ENCODE measurements at places on chromosomes 3 and 15.

- no peak for DNase-seq
Observed at GRCh38 chr15:52295421-52296001, at the start of gene MYO5C. Gene MYO5C, minus strand, starts transcription at chr15:52295804. Its CDS starts 168 bp downstream, at chr15:52295636.

- DNase-seq, result no peak
Observed at GRCh38 chr15:100890051-100890720, 10.6 kb downstream of the ALDH1A3 start.

DNA sequence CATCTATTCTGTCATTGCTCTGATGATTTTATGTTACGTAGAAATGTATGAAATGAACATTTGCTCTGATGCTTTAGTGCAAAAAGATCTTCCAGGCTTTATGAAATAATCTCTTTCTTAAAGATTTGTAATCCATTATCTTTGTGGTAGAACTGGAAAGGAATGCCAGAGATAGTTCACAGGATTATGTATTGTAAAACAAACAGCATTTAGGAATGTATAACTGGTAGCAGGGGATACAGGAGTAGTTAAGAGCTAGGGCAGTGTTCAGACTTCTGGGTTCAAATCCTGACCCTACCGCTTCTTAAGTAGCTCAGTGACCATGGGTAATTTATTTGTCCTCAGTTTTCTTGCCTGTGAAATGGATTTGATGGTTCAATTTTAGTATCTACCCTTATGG, 429.8 kb upstream of the TPM1 start:
- DNase-seq, result no peak

DNA sequence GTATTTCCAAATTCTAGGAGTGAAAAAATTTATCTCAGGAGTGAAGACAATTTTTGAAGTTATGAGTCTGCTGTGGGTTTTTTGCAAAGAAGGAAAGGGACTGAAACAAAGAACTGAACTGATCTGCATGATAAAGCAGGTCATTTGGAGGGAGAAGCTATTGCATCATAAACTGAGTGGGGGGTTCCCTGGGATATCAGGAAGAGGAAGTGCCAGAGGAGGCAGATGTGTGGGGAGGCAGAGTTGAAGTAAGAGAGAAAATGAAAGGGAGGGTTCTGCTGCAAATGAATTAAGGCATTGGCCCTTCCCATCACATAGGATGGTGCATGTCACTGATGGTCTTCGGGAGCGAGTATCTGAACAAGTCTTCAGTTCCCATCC, 379.2 kb downstream of the VPS13C start:
- no peak for DNase-seq

- no peak for DNase-seq
Observed at GRCh38 chr15:40413036-40413435, 7.4 kb downstream of the IVD start.

- DNase-seq, result no peak
Observed at GRCh38 chr3:120705884-120706582, 24.0 kb upstream of the HGD start.

DNA sequence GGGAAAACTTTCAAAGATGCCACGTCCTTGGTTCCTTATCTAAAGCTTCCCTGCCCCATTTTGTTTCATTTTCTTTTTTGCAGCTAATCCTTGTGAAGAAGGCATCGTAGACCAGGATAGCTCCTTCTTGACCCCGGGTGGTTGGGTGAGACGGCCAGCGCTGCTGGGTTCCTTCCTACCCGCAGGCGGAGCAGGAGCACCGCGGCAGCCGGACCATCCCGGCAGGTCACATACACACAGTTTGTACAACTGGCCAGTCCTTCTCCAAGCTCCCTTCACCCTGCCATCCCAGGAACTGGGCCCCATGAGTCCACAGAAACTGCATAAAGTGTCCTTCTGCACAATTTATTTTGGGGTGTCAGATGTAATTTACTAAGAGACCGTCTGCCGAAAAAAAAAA, 83.9 kb downstream of the MEGF11 start:
- DNase-seq, result no peak

GRCh38 chr15:36694574-36694973, 115.1 kb downstream of the CDIN1 start:
- no peak for DNase-seq

DNA sequence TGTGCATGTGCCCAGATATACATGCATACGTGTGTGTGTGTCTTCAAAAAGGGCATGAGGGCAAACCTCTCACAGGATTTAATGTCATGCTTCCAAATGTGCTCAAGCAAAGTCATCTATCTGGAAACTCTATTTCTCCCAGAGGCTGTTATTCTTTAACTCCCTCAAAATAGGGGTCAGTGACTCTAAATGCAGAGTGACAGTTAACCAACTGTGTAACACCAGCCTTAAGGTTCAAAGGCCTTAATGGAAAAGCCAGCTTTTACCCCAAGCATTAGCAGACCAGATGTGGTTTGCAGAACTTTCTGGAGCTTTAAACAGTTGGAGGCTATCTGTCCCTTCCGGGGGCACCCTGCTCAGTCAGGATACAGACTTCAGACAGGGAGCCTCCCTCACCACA, 70.4 kb upstream of the SLC7A14 start:
- DNase-seq, result no peak

DNA sequence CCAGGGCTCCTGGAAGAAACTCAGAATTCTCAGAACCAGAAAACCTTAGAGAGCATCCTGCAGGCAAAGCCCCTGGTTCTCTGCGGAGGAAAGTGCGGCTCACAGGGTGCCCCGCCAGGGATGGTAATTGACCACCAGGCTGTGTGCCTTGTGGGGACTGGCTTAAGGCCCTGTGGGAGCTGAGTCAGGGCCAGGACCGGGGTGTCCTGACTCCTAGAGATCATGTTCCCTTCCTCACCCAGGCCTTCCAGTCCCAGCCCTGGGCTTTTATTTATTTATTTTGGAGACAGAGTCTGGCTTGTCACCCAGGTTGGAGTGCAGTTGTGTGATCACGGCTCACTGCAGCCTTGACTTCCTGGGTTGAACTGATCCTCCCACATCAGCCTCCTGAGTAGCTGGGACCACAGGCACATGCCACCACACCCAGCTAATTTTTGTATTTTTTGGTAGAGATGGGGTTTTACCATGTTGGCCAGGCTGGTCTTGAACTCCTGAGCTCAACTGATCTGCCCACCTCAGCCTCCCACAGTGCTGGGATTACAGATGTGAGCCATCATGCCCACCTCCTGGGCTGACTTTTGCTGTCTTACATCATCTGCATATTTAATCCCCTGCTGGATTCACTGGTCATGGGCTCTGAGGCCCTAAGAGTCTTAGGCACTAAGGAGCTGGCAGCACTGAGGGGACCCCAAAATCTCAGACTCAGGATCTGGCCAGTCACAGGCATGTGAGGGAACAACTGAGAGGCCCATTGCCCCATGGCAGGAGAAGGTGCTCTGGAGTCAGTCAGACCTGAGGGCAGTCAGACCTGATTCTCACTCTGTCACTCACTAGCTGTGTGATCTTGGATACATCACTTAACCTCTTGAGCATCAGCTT, 20.4 kb upstream of the LAMP3 start:
- DNase-seq, result no peak

DNA sequence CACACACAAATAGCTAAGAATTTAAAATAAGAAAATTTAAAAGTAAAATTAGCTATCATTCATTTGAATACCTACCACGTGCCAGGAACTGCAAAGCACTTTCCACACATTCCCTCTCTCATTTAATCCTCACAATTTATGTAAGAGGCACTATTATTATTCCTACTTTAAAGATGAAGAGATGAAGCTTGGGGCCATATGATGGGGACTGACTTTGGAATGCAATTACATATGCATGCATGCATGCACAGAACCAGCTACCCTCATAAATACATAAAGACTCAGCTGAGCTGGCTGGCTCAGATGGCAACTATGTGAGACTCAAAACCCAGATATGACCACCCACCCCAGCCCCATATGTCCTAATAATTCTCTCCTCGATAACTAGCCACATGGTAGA, 31.7 kb upstream of the THUMPD3 start:
- no peak for DNase-seq

GRCh38 chr3:115790759-115791158, 167.4 kb downstream of the GAP43 start:
- DNase-seq, result peak; percentile 29

- no peak for DNase-seq
Observed at GRCh38 chr3:191398607-191399006, 62.4 kb upstream of the PYDC2 start.

DNA sequence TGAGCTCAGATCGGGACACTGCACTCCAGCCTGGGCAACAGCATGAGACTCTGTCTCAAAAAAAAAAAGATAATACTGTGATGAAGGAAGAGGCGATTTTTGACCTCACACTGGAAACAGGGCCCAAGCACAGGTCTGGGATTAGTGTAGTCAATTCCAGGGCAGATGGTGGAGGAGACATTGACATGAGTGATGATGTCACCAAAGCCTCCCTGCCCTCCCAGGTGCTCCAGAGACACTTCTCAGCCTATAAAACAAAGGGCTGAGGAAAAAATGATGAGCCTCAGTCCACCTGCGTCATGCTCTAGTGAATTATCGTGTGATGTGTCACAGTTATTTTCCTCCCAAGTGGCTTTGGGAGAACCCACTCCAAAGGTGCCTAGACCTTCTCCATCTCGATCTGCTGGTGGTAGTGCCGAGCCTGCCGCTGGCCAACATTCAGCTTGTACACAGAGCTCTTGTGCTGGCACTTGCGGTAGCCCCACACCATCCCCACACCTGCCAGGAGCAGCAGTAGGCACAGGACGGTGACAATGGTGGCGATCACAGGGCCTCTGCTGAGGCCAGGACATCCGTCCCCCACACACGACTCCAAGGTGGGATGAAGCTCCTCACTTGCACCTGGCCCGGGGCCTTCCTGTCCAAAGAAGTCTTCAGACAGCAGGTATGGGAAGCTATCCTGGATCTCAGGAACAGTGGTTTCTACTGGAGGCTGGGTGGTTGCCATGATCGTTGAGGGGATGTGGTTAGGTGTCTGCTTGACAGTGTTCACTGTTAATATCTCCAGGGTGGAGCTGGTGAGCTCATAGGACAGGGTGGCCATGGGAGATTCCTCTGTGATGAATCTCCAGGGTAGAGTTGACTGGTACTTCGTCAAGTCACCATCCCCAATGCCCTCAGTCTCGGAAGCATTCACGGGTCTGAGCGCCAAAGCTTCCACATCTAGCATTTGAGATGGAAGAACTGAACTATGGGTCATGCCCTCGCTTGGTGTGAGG, 38.8 kb downstream of the CRTAP start:
- DNase-seq, result no peak

All from activated CD4-positive, alpha-beta T cell treated with anti-CD3 and anti-CD28 coated beads, Interleukin-2, amount 10 ng/mL, durations not matched to agents 7 days and 5 days (primary cell).